ENCODE measurements at places on chromosomes 4 and X. TPM values are rescaled to one million over a fixed set of nuclear protein-coding genes. Genes with fewer than 3 reads are reported as not detected.
A peak's percentile ranks its signal among the peaks of the same experiment; 100 is the strongest.

CCNA2 gene
- total RNA-seq = 11.4 TPM

ITM2A gene
- 97.7 TPM for total RNA-seq

MAGEA2 gene
- 3.5 TPM for total RNA-seq

SATL1 gene
- 0.15 TPM for total RNA-seq

PSAPL1 gene
- total RNA-seq = not detected

SRPX gene
- total RNA-seq = 23.8 TPM

- H3K36me3 ChIP-seq = no peaks in the 10 kb centered on the region
- H3K27ac ChIP-seq = no peak overlapping the region
- H3K27me3 ChIP-seq = peaks cover 2% of the 10 kb centered on the region
- H3K4me3 ChIP-seq = no peak overlapping the region
- no peaks in the 10 kb centered on the region for H3K4me1 ChIP-seq
- DNase-seq = no peak
Observed at GRCh38 chr4:89469930-89470375, 162.4 kb upstream of the GPRIN3 start.

- no peaks in the 10 kb centered on the region for H3K4me1 ChIP-seq
- no peaks in the 10 kb centered on the region for H3K27me3 ChIP-seq
- no peak for DNase-seq
- H3K36me3 ChIP-seq = no peaks in the 10 kb centered on the region
- no peak overlapping the region for H3K4me3 ChIP-seq
Observed at GRCh38 chrX:38939067-38939466, 137.8 kb downstream of the MID1IP1 start.

- no peaks in the 10 kb centered on the region for H3K36me3 ChIP-seq
- DNase-seq = peak; percentile 12
- H3K4me3 ChIP-seq = no peak overlapping the region
- peak overlapping the region; percentile 88 for H3K27ac ChIP-seq
- peaks cover 25% of the 10 kb centered on the region for H3K4me1 ChIP-seq
- peaks cover 2% of the 10 kb centered on the region for H3K27me3 ChIP-seq
Observed at GRCh38 chrX:72001471-72001870, 90.8 kb downstream of the NHSL2 start.

- H3K27me3 ChIP-seq = no peaks in the 10 kb centered on the region
- peak; percentile 93 for DNase-seq
- no peaks in the 10 kb centered on the region for H3K4me1 ChIP-seq
- H3K36me3 ChIP-seq = no peaks in the 10 kb centered on the region
- no peak overlapping the region for H3K4me3 ChIP-seq
Observed at GRCh38 chr4:602559-602942, 22.8 kb upstream of the PDE6B start.

DNA sequence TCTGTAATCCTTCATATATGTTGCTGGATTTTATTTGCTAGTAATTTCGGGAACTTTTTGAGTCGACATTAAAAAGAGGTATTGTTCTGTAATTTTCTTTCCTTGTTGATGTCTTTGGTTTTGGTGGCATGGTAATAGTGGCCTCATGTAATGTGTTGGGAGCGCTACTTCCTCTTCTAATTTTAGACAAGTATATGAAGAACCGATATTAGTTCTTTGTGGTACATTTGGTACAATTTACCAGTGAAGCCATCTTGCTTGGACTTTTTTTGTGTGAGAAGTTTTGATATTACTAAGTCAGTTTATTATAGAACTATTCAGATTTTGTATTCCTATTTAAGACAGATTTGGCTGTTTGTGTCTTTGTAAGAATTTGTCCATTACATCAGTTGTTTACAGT, 669.2 kb upstream of the AADAT start:
- no peak for DNase-seq
- no peak overlapping the region for H3K27ac ChIP-seq
- H3K27me3 ChIP-seq = peaks cover 3% of the 10 kb centered on the region
- peaks cover 3% of the 10 kb centered on the region for H3K36me3 ChIP-seq
- no peak overlapping the region for H3K4me3 ChIP-seq

GRCh38 chr4:185532795-185533324, 2.4 kb downstream of the PDLIM3 start:
- H3K27me3 ChIP-seq = peaks cover 4% of the 10 kb centered on the region
- DNase-seq = no peak
- no peak overlapping the region for H3K4me3 ChIP-seq

DNA sequence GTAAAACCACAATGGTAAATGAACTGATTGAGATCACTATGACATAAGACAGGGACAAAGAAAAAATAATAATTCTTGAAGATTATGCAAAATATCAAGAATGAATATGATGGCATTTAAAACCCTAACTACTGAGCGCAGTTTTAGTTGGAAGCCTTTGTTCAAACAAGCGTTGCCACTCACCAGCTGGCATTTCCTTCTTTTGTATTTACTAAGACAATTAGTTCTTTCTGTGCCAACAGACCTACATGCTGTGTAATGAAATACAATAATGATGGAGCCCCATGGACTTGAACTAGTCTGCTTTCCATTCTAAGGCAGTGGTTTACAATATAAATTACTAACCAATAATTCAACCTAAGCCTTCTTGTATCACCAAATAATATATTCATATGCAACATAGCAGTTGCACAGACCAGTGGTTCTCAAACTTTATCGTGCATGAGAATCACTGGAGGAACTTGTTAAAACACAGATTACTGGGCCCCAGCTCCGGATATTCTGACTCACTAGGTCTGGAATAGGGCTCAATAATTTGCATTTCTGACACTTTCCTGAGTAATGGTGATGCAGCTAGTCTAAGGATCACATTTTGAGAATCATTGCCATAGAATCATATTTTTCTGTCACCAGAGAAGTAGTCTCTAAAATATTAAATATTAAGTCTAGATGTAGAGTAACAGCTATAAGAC, 196.4 kb upstream of the MAGEB18 start:
- no peaks in the 10 kb centered on the region for H3K36me3 ChIP-seq
- H3K27me3 ChIP-seq = no peaks in the 10 kb centered on the region
- H3K27ac ChIP-seq = no peak overlapping the region
- H3K4me1 ChIP-seq = peaks cover 5% of the 10 kb centered on the region

GRCh38 chr4:153651587-153651986, 32.5 kb upstream of the TLR2 start:
- DNase-seq = no peak
- H3K36me3 ChIP-seq = no peaks in the 10 kb centered on the region
- peak overlapping the region; percentile 17 for H3K4me3 ChIP-seq
- peak overlapping the region; percentile 80 for H3K27ac ChIP-seq
- H3K4me1 ChIP-seq = peaks cover 21% of the 10 kb centered on the region

DNA sequence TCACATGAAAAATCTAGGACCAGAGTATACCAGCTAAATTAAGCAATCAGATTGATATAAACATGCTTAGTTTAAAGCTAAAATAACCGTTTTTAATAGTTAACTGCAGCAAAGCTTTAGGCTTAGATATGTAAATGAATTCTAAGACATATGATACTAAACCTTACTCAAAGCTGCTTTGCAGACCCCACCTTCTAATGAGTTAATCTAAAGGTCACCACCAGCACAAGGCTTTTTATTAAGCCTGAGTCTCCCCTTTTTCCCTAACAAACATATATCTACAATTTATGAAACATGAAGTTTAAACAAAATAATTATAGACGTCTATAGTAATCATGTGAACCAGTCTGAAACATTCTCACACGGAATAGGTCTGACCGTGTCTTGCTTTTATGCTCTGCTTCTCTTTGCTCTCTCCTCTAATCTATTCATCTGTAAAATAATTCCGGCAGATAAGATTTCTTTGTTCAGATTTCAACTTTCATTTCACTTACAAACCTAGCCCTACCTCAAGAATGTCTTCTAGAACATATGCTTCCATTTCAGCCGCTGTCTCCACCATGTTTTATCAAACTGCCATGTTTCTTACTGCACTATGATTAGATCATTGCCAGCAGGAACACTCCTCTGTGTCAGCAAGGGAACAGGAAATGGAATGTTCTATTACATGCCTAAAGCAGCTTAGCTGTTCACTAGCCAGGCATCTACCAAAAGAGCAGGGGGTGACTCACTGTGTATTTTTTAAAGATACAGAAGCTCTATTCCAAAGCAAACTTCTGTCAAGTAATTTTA, 35.9 kb downstream of the ANKRD17 start:
- H3K27ac ChIP-seq = no peak overlapping the region
- peak; percentile 34 for DNase-seq
- no peaks in the 10 kb centered on the region for H3K36me3 ChIP-seq
- H3K4me1 ChIP-seq = peaks cover 11% of the 10 kb centered on the region

DNA sequence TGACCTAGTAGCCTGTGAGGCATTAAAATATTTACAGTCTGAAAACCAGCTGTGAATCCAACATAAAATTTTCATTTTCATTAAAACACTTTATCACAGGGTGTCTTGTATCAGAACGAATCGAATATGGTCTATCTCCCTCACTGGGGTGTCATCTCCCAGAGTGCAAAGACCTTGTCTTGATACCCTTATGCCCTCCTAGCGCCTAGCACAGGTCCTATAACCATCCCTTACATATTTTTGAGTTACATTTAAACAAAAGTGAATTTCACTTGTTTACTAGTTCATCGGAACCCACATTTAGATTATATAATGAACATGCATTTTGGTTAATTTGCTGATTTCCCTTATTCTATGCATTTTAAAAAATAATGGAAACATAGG, 14.0 kb downstream of the DIPK2B start:
- H3K36me3 ChIP-seq = peaks cover 41% of the 10 kb centered on the region
- no peak for DNase-seq
- peak overlapping the region; percentile 59 for H3K4me3 ChIP-seq
- peaks cover 2% of the 10 kb centered on the region for H3K27me3 ChIP-seq
- peaks cover 39% of the 10 kb centered on the region for H3K4me1 ChIP-seq
- H3K27ac ChIP-seq = no peak overlapping the region

DNA sequence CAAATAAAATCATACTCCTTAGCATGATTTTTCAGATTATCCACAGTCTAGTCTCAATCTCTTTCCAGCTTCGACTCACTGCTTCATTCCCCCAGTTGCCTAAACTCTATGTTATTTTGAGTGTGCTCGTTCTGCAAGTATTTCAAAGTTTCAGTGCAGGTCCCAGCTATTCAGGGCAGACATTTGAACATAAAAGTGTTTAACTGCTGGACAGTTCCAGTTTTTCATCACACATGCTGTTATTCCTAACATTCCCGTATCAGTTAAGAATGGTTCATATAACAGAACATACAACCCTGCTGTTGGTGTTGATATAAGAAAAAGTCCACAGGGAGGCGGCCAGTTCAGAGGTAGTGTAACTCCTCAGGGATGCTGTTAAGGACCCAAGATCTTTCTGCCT, 113.3 kb downstream of the SLIT2 start:
- no peaks in the 10 kb centered on the region for H3K4me1 ChIP-seq
- H3K4me3 ChIP-seq = no peak overlapping the region
- no peaks in the 10 kb centered on the region for H3K27me3 ChIP-seq
- DNase-seq = no peak
- H3K27ac ChIP-seq = no peak overlapping the region
- H3K36me3 ChIP-seq = no peaks in the 10 kb centered on the region

DNA sequence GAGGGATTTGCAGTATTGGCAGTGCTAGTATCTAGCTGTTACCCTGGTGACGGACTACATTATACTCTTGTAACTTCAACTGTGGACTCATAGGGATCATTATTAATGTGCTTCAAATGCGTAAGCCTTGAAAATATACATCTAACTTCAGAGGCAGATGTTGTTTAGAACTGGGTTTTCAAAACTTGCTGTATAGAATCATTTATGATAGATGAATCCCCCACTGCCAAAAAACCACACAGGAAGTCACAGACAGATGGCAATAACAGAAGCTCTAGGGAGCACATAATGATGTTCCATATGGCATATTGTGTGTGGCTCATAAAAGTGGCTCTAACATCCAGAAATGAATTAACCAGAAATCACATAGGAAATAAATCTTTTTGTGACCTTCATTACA, 62.3 kb upstream of the RELL1 start:
- no peak overlapping the region for H3K4me3 ChIP-seq
- peaks cover 3% of the 10 kb centered on the region for H3K36me3 ChIP-seq
- H3K4me1 ChIP-seq = peaks cover 4% of the 10 kb centered on the region
- H3K27ac ChIP-seq = no peak overlapping the region

- H3K4me1 ChIP-seq = peaks cover 34% of the 10 kb centered on the region
- H3K4me3 ChIP-seq = no peak overlapping the region
Observed at GRCh38 chr4:153785910-153786721, 2.8 kb downstream of the SFRP2 start.

DNA sequence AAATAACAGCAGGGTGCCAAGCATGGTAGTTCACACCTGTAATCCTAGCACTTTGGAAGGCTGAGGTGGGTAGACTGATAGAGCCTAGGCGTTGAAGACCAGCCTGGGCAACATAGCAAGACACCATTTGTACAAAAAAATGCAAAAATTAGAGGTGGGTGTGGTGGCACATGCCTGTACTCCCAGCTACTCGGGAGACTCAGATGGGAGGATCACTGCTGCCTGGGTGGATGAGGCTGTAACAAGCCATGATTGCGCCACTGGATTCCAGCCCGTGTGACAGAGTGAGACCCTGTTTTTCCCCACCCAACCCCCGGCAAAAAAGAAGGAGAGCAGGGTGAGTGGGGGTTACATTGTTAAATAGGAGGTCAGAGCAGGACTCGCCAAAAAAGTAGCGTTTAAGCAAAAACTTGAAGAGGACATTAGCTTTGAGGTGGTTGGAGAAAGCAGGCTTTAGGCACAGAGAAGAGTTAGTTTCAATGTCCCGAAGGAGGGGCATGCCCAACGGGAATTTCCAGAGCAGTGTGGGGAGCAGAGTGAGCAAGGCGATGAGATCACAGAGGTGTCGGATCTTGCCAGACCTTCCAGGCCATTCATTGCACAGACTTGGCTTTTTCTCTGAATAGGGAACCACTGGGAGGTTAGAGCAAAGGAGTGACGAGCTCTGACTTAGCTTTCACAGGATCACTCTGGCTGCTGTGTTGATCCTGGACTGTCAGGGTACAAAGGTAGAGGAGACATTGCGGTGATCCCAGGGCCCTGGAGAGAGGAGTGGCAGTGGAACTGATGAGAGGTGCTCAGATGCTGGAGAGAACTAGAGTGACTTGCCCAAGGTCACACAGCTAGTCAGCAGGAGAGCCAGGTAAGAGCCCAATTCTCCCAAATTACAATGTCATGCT, 70.6 kb downstream of the TRAPPC11 start:
- no peak for DNase-seq
- no peak overlapping the region for H3K27ac ChIP-seq
- peaks cover 2% of the 10 kb centered on the region for H3K27me3 ChIP-seq

DNA sequence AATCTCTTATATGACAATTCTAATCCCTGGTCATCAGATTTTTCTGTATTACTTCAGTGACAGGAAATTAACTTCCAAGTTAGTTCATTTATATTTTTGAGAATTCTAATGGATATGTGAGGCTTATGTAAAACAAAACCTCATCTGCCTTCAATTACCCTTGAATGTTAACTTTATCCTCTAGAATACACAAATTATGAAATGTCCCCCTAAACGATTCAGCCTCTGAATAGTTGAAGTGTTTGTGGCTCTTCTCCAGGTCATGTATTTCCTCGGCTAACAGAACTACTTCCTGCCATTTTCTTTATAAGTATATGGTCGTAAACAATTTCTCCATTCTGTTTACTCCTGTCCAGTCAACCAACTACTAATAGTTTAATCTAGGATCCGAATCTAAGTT, 401.3 kb downstream of the PCDH10 start:
- no peaks in the 10 kb centered on the region for H3K27me3 ChIP-seq
- H3K4me3 ChIP-seq = no peak overlapping the region
- DNase-seq = no peak
- no peaks in the 10 kb centered on the region for H3K36me3 ChIP-seq
- no peaks in the 10 kb centered on the region for H3K4me1 ChIP-seq

All from endothelial cell (in vitro differentiated cells).